Neural progenitor cell (in vitro differentiated cells): ENCODE measurements at places on chromosomes 16 and 17. TPM values are rescaled to one million over a fixed set of nuclear protein-coding genes. Genes with fewer than 3 reads are reported as not detected.
A peak's percentile ranks its signal among the peaks of the same experiment; 100 is the strongest.

GRCh38 chr17:1605681-1606351 is 22.8 kb downstream of the SLC43A2 start:
- DNase-seq: no peak
- no peaks in the 10 kb centered on the region for H3K36me3 ChIP-seq
- H3K27ac ChIP-seq: no peak overlapping the region
- H3K4me1 ChIP-seq: peaks cover 12% of the 10 kb centered on the region
- no peaks in the 10 kb centered on the region for H3K27me3 ChIP-seq
- H3K4me3 ChIP-seq: no peak overlapping the region

DNA sequence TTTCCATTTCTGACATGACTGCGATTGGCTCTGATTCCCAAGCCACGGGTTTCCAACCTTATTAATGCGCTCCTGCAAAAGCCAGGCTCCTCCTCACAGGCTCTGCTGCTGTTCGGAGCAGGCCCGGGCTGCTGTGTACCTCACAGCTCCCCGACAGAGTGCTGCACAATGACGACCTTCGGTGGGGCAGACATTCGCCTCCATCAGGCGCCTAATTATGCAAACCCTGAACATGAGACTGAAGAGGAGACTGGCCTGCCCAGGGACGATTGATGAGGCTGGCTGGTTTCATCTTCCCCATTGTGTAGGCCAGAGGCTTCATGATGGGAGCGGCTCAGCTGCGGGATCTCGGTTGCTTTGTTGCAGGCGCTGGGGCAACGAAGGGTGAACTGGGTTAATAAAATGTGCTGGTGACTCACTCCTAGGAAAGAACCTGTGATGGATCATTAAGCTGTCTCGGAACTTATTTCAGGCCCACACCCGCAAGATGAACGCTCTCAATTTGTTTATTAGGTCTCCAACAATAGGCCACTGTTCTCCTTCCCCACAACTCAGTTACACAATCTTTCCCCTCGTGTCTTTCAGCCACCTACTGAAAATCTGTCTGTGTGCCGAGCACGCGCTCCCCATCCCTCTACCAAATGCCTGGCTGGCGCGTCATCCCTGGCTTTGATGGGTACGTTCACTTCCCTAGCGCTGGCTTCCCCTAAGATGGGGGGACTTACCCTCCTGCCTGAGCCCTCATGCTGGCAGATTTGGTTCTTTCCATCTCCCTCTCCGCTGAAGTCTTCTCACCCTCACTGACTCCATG is 27.2 kb upstream of the TOB1 start:
- peaks cover 13% of the 10 kb centered on the region for H3K4me1 ChIP-seq
- no peak overlapping the region for H3K4me3 ChIP-seq
- H3K27me3 ChIP-seq: no peaks in the 10 kb centered on the region
- H3K36me3 ChIP-seq: no peaks in the 10 kb centered on the region
- DNase-seq: peak; percentile 63

- H3K36me3 ChIP-seq: no peaks in the 10 kb centered on the region
- no peaks in the 10 kb centered on the region for H3K27me3 ChIP-seq
- no peak overlapping the region for H3K4me3 ChIP-seq
- no peak for DNase-seq
- peaks cover 28% of the 10 kb centered on the region for H3K4me1 ChIP-seq
These were observed 45.6 kb upstream of the NKD1 start for GRCh38 chr16:50502616-50503011.

GRCh38 chr17:67148352-67148751 is 96.6 kb downstream of the HELZ start:
- no peak for DNase-seq
- H3K27me3 ChIP-seq: no peaks in the 10 kb centered on the region
- no peaks in the 10 kb centered on the region for H3K4me1 ChIP-seq
- no peak overlapping the region for H3K4me3 ChIP-seq

RGS9 gene
- total RNA-seq: 3.6 and 7.9 TPM in 2 replicates

DHRS7C gene
- not detected in 2 replicates for total RNA-seq

DNA sequence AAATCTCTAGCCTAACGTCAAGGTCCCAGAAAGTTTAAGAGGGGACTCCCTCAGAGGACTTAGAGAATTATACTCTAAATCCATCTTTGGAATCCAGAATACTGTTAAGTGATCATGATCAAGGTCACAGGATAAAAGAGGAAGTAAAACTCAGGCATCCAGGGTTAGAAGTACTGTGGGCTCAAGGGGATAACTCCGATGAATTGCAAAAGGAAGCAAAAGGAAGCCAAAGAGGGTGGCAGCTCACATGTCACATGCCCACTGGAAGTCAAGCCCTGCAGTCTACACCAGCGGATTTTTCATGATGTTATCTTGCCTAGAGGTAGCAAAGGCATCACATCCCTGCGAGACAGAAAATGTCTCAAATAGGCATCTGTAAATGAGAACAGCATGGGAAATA is 3.8 kb downstream of the ZNF821 start:
- peaks cover 3% of the 10 kb centered on the region for H3K36me3 ChIP-seq
- DNase-seq: no peak
- peaks cover 8% of the 10 kb centered on the region for H3K4me1 ChIP-seq

SOST gene
- total RNA-seq: 0.06 TPM in 1 of 2 replicates, not detected in the other

- no peak overlapping the region for H3K27ac ChIP-seq
- H3K36me3 ChIP-seq: no peaks in the 10 kb centered on the region
- peaks cover 15% of the 10 kb centered on the region for H3K4me1 ChIP-seq
- no peak overlapping the region for H3K4me3 ChIP-seq
These were observed 249.2 kb downstream of the FOXL1 start for GRCh38 chr16:86827521-86827920.

- no peak overlapping the region for H3K4me3 ChIP-seq
- H3K27me3 ChIP-seq: no peaks in the 10 kb centered on the region
- H3K27ac ChIP-seq: no peak overlapping the region
- peak; percentile 75 for DNase-seq
- no peaks in the 10 kb centered on the region for H3K36me3 ChIP-seq
- peaks cover 5% of the 10 kb centered on the region for H3K4me1 ChIP-seq
These were observed 33.9 kb downstream of the AXIN1 start for GRCh38 chr16:318628-319027.

- H3K36me3 ChIP-seq: no peaks in the 10 kb centered on the region
- no peaks in the 10 kb centered on the region for H3K4me1 ChIP-seq
- H3K4me3 ChIP-seq: no peak overlapping the region
- DNase-seq: no peak
- no peak overlapping the region for H3K27ac ChIP-seq
These were observed 120.2 kb downstream of the METRNL start for GRCh38 chr17:83199500-83200201.

ITGA2B gene
- total RNA-seq: 4.7 and 8.0 TPM in 2 replicates

DNA sequence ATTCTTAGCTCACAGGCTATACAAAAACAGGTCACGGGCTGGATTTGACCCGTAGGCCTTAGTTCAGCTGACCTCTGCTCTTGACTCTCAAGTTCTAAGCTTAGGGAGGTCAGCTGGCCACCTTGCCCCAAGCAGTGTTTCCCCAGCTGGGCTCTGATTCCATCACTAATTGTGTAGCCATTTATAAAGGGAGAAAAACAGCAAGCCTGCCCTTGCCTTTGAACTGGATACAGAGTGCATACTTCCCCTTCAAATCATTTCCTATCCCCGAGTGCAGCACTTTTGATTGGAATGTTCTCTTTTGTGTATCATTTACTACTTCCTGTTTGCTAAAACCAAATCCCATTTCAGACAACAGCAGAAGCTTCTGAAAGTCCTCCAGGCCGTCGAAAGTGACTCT is 153.6 kb downstream of the KATNIP start:
- H3K27ac ChIP-seq: no peak overlapping the region
- H3K4me1 ChIP-seq: no peaks in the 10 kb centered on the region
- DNase-seq: no peak
- H3K27me3 ChIP-seq: no peaks in the 10 kb centered on the region
- H3K36me3 ChIP-seq: no peaks in the 10 kb centered on the region

OTOP2 gene
- not detected in 2 replicates for total RNA-seq

GGA2 gene
- 139 and 180 TPM in 2 replicates for total RNA-seq

HLF gene
- total RNA-seq: 0.06 and 0.11 TPM in 2 replicates

DNA sequence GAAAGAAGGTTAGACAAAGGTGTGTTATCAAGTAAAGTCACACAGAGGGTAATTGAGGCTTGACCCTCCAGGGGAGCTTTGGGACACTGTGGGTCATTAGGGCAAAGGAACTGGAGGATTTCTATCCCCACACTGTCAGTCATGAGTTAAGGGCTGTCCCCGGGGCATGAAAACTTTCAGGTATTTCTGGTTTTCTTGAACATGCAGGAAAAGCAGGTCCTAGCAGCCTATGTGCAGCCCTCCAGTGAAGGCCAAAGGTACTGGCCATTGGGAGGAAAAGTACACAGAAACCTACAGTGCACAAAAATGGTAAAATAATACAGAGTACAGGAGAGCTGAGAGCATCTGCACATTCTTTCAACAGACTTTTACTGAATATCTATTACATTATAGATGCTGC is 44.4 kb upstream of the SCNN1B start:
- no peak overlapping the region for H3K27ac ChIP-seq
- no peak overlapping the region for H3K4me3 ChIP-seq
- no peaks in the 10 kb centered on the region for H3K4me1 ChIP-seq
- no peaks in the 10 kb centered on the region for H3K36me3 ChIP-seq
- H3K27me3 ChIP-seq: no peaks in the 10 kb centered on the region
- DNase-seq: no peak

DNA sequence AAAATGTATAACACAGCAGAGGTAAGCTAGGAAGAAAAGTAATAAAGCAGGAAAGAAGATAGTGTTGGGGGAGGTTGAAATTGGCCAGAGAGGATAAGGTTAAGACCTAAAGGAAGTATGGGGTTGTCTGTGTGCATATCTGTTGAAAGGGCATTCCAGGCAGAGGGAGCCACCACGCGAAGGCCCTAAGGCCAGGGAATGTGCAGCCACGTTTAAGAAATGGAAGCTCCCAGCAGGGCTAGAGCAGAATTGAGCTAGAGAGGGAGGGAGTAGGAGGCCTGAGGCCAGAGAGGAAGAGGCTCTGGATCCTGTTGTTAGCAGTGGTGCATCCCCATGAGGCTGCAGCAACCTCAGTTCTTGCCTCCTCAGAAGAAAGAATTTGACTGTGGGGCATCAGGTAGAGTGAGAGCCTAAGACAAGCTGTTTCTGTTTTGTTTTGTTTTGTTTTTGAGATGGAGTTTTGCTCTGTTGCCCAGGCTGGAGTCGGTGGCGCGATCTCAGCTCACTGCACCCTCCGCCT is 59.0 kb upstream of the CACNG5 start:
- no peaks in the 10 kb centered on the region for H3K36me3 ChIP-seq
- no peaks in the 10 kb centered on the region for H3K27me3 ChIP-seq
- H3K27ac ChIP-seq: no peak overlapping the region
- peaks cover 25% of the 10 kb centered on the region for H3K4me1 ChIP-seq
- DNase-seq: no peak
- H3K4me3 ChIP-seq: no peak overlapping the region

KRTAP1-5 gene
- not detected in 2 replicates for total RNA-seq

- no peaks in the 10 kb centered on the region for H3K27me3 ChIP-seq
- H3K36me3 ChIP-seq: no peaks in the 10 kb centered on the region
- no peak overlapping the region for H3K27ac ChIP-seq
- DNase-seq: no peak
These were observed 156.9 kb downstream of the CDH8 start for GRCh38 chr16:61879306-61879705.

HOXB13 gene
- total RNA-seq: not detected in 2 replicates

TMIGD1 gene
- total RNA-seq: not detected in 2 replicates

- no peak for DNase-seq
- H3K36me3 ChIP-seq: no peaks in the 10 kb centered on the region
- H3K27me3 ChIP-seq: peaks cover 33% of the 10 kb centered on the region
- H3K4me1 ChIP-seq: peaks cover 18% of the 10 kb centered on the region
- no peak overlapping the region for H3K4me3 ChIP-seq
These were observed 23.7 kb downstream of the SRL start for GRCh38 chr16:4218202-4218601.

DNA sequence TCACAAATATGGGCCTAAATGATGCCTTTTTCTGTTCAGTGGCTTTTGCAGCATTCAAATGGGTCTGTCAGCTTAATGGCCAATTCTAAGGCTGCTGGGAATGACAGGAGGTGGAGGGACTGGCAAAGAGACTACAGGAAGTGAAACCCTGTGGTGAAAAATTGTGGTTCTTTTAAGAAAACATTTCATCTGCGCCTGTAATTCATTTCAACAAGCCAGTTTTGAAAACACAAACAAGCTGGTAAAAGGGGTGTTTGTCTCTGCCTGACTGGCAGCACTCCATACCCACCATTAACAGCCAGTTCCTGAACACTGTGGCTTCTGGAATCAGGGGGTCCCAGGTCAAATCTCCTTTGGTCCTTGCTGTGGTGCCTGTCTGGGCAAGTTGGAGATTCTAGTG is 3.6 kb upstream of the KDM8 start:
- DNase-seq: no peak
- no peak overlapping the region for H3K4me3 ChIP-seq
- no peaks in the 10 kb centered on the region for H3K27me3 ChIP-seq
- no peak overlapping the region for H3K27ac ChIP-seq
- H3K4me1 ChIP-seq: peaks cover 10% of the 10 kb centered on the region

DNA sequence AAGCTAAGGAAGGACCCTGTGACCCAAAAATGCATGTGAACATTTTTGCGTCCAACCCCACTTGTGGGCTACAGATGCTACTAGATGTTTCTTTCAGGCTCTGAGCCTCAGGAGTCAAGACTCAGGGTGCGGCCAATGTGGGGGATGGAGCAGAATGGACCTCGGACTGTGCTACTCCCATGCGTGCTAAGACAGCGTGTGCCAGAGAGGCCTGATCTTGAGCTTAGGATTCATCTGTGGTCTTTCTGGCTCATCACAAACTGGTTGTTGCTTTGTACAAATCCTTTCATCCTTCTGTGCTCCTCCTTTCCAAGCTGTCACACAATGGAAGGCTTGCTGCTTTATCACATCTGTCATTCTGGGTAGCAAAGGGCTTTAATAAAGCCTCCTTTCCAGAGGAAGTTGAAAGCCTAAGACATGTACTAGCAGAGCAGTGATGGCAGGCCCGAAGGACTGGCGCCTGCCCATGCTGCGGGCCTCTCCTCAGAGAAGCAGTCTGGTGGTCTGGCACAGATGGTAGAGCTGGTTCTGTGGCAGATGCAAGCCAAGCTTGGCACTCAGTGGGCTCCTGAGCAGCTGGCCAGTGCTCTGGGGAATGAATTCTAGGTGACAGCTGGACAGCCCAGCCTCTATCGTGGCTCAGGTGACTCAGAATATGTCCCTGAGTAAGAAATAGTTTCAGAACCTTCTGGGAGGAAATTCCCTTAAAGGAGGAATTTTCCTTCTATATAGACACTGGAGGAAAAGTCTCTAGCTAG is 27.8 kb downstream of the COG4 start:
- H3K36me3 ChIP-seq: peaks cover 9% of the 10 kb centered on the region
- no peak overlapping the region for H3K27ac ChIP-seq
- H3K4me1 ChIP-seq: peaks cover 2% of the 10 kb centered on the region
- H3K27me3 ChIP-seq: no peaks in the 10 kb centered on the region
- no peak for DNase-seq
- no peak overlapping the region for H3K4me3 ChIP-seq

DNA sequence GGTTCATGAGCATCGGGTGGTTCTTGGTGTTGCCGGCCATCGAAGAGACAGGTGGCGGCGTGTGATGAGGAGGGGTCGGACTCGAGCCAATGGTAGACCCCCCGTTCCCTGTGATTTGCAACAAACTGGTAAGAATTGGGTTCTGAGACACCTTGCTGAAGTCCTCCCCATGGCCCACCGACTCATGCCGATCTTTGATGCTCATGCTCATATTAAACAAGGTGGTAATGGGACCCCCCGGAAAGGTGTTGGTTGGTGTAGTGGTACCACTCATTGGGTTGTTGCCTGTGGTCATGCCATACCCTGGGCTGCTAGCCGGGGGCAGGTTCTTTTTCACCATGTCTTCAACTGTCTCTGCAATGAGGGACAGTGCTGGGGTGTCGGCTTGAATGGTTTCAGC is 8.9 kb upstream of the FBXL20 start:
- H3K36me3 ChIP-seq: peaks cover 11% of the 10 kb centered on the region
- no peaks in the 10 kb centered on the region for H3K27me3 ChIP-seq
- H3K27ac ChIP-seq: no peak overlapping the region
- no peak for DNase-seq
- H3K4me1 ChIP-seq: no peaks in the 10 kb centered on the region

GRCh38 chr17:58170622-58171021 is 3.8 kb downstream of the OR4D2 start:
- no peak for DNase-seq
- no peaks in the 10 kb centered on the region for H3K36me3 ChIP-seq
- no peak overlapping the region for H3K27ac ChIP-seq
- H3K4me3 ChIP-seq: no peak overlapping the region
